ENCODE measurements at places on chromosomes 6 and 20.

DNA sequence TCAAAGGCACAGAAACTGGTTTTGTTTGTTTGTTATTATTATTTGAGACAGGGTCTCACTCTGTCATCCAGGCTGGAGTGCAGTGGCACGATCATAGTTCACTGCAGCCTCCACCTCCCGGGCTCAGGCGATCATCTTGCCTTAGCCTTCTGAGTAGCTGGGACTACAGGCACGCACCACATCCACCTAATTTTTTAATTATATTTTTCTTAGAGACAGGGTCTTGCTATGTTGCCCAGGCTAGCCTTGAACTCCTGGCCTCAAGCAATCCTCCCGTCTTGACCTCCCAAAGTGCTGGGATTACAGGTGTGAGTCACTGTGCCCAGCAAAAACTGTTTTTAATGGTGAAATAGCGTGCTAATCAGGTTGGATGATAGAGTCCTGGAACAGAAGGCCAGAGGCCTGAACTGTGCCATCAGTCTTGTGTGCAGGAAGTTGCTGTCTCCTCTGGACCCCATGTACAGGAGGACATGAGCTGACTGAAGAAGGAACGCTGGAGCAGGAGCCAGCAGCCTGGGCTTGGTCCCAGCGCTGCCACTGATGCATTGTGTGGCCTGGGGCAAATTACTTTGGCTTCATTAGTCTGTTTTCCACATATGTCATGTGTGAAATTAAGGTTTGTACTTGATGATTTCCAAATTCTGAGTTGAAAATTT, 4.9 kb downstream of the TM9SF4 start:
- DNase-seq = peak; percentile 34

DNA sequence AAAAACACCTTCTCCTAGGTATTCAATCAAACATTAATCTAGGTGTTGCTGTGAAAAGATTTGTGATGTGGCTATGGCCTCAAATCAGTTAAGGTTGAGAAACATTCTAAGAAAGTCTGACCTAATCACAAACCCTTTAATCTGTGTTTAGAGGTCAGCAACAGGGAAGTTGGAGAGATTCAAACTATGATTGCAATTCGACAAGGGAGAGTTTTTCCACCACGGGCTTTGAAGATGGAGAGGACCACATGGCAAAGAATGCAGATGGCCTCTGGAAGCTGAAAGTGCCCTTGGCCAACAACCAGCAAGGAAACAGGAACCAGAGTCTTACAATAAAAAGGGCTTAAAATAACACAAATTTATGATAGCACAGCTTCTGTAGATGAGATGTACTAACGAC, 29.6 kb upstream of the LGSN start:
- no peak for DNase-seq

GRCh38 chr6:51571168-51571567, 516.2 kb downstream of the PKHD1 start:
- DNase-seq = no peak

- no peak for DNase-seq
Observed at GRCh38 chr6:30795549-30796293, 51.4 kb upstream of the IER3 start.

GRCh38 chr20:42083280-42083679, 465.1 kb upstream of the CHD6 start:
- no peak for DNase-seq

Measured in AG08395 (cell line).